ENCODE measurements at places on chromosomes 13 and 19. TPM values are rescaled to one million over a fixed set of nuclear protein-coding genes. Genes with fewer than 3 reads are reported as not detected.
A peak's percentile ranks its signal among the peaks of the same experiment; 100 is the strongest.

DNA sequence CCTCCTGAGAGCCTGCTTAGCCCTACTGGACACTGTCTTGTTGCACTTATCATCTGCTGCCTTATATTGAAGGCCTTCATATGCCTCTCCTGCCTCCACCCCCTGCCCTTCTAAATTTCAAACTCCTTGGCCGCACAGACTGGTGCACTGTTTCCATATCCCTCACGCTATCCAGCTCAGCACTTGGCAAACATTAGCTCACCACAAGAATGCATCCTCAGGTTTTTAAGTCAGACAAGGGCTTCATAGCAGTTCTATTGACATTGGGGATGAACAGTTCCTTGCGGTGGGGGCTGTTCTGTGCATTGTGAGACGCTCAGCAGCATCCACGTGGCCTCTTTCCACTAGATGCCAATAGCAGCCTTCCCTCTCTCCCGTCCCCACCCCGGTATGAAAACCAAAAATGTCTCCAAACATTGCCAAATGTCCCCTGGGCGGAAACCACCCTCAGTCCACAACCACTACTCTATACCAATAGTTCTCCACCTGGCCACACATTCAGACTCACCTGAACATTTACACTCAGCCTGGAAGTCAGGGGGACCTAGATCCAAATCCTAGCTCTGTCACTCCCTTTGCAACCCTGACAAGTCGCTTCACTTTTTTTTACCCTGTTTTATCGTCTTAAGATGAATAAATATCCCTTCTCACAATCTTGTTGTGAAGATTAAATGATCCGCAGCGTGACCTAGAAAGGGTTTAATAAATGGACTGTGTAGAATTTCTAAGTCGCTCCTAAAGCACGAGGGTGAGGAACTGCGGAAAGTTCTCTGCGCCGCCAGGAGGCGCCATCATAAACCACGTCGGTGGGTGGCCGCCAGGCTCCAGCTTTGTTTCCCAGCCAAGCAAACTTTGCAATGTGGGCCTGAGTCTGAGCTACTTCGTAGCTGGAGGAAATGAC lies 3.6 kb upstream of the CEACAM3 start:
- H3K4me3 ChIP-seq: no peak overlapping the region
- no peaks in the 10 kb centered on the region for H3K36me3 ChIP-seq
- peak; percentile 58 for DNase-seq
- no peaks in the 10 kb centered on the region for H3K27me3 ChIP-seq
- no peak overlapping the region for H3K27ac ChIP-seq

- DNase-seq: no peak
- H3K27me3 ChIP-seq: no peaks in the 10 kb centered on the region
- peaks cover 29% of the 10 kb centered on the region for H3K4me1 ChIP-seq
- H3K27ac ChIP-seq: no peak overlapping the region
Observed at GRCh38 chr13:113815151-113816058, 48.5 kb downstream of the GAS6 start.

- DNase-seq: no peak
- H3K4me1 ChIP-seq: no peaks in the 10 kb centered on the region
- no peak overlapping the region for H3K27ac ChIP-seq
- no peaks in the 10 kb centered on the region for H3K36me3 ChIP-seq
Observed at GRCh38 chr13:20359335-20359734, 127.2 kb upstream of the GJB6 start.

DNA sequence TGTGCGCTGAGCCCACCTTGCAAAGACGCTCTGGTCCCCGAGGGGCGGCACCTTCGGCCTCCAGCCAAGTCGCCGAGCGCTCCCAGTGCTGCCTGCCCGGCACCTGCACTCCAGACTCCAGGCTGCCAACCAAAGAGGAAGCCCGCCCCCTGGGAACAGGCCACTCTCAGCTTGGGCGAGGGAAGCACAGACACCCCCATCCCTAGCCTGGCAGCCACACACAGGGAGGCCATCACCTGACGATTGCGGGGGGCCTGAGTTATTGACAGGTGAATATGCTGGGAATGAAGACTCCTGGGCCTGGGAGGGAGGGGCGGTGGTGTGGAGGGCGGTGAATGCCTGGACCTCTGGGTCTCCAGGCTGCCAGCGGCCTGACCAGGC lies 10.3 kb upstream of the ZNF492 start:
- H3K4me1 ChIP-seq: no peaks in the 10 kb centered on the region
- no peak overlapping the region for H3K27ac ChIP-seq
- no peak for DNase-seq
- H3K36me3 ChIP-seq: no peaks in the 10 kb centered on the region
- no peak overlapping the region for H3K4me3 ChIP-seq

GRCh38 chr13:28012383-28012782 lies 23.9 kb upstream of the URAD start:
- no peak overlapping the region for H3K4me3 ChIP-seq
- H3K27me3 ChIP-seq: no peaks in the 10 kb centered on the region
- DNase-seq: no peak
- no peak overlapping the region for H3K27ac ChIP-seq
- H3K4me1 ChIP-seq: no peaks in the 10 kb centered on the region

DNA sequence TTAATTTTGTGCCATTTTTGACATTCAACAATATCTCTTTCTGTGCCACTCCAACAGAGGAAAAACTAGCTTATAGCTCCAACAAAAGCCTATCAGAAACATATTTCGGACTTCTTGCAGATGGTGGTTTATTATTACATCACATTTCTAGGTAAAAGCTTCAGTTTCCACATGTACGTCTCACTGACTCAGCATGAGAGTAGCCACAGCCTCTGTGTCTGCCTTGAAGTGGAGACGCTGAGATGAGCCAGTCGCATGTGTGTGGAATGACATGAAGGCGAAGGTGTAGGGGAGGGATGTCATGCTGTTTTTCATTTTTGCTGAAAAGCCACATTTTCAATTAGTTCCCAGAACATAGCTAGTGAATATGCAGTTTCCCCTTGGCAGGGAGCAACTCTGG lies 598.6 kb downstream of the EFNB2 start:
- DNase-seq: no peak
- H3K36me3 ChIP-seq: no peaks in the 10 kb centered on the region
- H3K27ac ChIP-seq: no peak overlapping the region
- H3K27me3 ChIP-seq: no peaks in the 10 kb centered on the region
- no peak overlapping the region for H3K4me3 ChIP-seq

GRCh38 chr13:98141091-98141490 lies 1.8 kb upstream of the FARP1 start:
- no peak for DNase-seq
- peaks cover 9% of the 10 kb centered on the region for H3K4me1 ChIP-seq
- no peak overlapping the region for H3K4me3 ChIP-seq

- H3K4me3 ChIP-seq: no peak overlapping the region
- no peaks in the 10 kb centered on the region for H3K36me3 ChIP-seq
- H3K27ac ChIP-seq: no peak overlapping the region
- DNase-seq: no peak
Observed at GRCh38 chr13:39269411-39269810, 231.2 kb downstream of the NHLRC3 start.

DNA sequence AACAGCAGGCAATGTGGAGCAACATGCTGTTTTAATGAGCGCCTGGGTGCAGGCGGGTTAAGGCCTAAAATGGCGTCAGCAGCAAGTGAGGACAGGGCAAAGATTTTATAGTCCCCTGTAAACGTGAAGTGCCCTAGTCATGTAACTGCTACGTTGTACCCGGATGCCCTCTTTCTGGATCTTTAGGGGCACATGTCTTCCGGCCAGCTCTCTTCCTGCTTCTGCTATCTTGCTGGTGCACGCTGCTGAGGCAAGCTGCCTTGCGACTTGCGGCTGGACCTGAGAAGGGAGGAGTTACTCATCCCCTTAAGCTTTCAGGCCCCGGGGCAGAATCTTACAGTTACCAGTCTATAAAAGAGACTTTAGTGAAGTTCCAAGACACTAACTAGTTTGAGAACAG lies 303.6 kb upstream of the DACH1 start:
- peak; percentile 38 for DNase-seq
- no peak overlapping the region for H3K4me3 ChIP-seq
- H3K36me3 ChIP-seq: no peaks in the 10 kb centered on the region
- H3K27me3 ChIP-seq: no peaks in the 10 kb centered on the region
- H3K27ac ChIP-seq: no peak overlapping the region

- H3K36me3 ChIP-seq: no peaks in the 10 kb centered on the region
- H3K27me3 ChIP-seq: no peaks in the 10 kb centered on the region
- H3K27ac ChIP-seq: no peak overlapping the region
- no peak overlapping the region for H3K4me3 ChIP-seq
- no peak for DNase-seq
Observed at GRCh38 chr19:11971041-11971440, 6.2 kb downstream of the ZNF763 start.

Gene PSMD8
- total RNA-seq: 815 TPM

Gene CDC42EP5
- total RNA-seq: 7.4 TPM

Gene LSR
- total RNA-seq: 5.2 TPM

Gene ATP7B
- total RNA-seq: 1.3 TPM

Gene HCST
- 1.7 TPM for total RNA-seq
